Kidney (tissue), 22 donors: ENCODE measurements at places on chromosomes 7 and 10. TPM values are rescaled to one million over a fixed set of nuclear protein-coding genes. Genes with fewer than 3 reads are reported as not detected.

DNA sequence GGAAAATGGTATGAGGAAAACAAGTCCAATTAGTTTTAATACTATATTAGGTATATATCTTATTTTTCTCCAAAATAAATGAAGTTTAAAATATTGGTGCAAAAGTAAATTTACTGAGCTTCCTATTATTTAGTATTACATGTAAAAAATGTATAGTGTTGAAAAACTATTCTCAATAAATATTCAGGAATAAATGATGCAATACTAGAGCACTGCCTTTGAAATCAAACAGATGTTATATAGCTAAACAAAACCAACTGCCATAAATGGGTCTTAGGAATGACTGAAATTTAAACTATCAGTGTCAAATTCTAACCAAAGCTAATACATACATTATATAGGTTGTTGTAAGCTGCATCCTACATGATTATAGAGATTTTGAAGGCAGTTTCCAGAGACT, 1434.0 kb upstream of the LRRTM3 start:
- DNase-seq = no peak

- DNase-seq = no peak
Observed at GRCh38 chr7:27203365-27203953, 3.6 kb upstream of the HOXA13 start.

SEMA4G gene
- polyA plus RNA-seq = 23.5 TPM

DNA sequence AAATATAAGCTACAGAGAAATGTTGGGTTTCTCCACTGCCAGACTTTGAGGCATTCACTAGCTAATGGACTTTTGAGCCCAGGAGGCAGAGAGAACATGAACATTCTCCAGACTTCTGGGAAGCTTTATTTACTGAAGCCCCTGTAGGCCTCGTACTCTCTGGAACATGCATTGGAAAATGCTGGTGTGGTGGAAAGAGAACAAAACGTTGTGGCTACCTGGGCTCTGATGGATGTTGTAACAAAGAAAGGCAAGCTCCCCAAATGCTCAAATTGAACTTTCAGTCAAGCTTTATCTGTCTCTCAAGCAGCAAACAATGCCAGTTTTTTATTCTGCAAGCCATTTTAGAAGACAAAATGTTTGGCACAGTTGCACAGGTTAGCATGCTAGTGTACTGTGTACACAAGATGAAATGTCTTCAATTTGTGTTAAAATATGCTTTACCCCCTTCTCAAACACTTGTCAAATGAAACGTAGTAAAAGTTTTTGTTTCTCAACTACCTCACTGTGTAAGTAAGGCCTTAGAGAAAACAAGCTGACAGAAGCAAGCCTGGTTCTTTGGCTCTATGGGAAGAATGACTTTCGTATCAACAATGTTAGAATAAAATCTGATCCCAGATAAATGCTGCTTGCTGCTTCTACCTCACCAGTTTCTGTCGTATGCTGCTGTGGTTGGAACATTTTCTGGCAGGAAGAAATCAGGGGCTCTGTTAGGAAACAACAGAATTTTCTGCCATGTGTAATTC, 71.0 kb upstream of the CC2D2B start:
- DNase-seq = no peak

SH2B2 gene
- 4.5 TPM for polyA plus RNA-seq

BRAT1 gene
- polyA plus RNA-seq = 18.7 TPM

SPDYE18 gene
- polyA plus RNA-seq = not detected

DNA sequence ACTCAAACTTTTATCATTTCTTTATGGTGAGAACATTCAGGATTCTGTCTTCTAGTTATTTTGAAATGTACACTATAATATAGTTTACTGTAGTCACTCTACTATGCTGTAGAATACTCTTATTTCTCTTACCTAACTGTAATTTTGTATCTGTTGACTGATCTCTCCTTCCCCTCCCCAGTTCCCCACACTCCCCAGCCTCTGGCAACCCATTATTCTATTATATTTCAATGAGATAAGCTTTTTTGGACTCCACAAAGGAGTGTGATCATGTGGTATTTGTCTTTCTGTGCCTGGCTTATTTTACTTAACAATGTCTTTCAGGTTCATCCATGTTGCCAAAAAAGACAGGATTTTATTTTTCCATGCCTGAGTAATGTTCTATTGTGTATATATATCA, 71.4 kb upstream of the DYNC1I1 start:
- no peak for DNase-seq

DNA sequence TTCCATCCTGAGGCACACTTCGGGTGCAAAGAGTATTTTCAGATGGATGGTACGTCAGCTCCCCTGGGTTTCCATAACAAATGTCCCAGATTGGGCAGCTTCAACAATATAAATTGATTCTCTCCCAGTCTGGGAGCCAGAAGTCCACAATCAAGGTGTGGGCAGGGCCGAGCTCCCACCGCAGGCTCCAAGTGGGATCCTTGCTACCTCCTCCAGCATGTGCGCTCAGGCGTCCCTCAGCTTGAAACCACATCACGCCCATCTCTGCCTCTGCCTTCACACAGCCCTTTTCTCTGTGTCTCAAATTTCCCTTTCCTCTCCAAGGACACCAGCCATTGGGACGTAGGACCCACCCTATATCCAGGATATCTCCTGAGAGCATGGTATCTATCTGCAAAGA, 153.5 kb downstream of the DIP2C start:
- DNase-seq = no peak

DNA sequence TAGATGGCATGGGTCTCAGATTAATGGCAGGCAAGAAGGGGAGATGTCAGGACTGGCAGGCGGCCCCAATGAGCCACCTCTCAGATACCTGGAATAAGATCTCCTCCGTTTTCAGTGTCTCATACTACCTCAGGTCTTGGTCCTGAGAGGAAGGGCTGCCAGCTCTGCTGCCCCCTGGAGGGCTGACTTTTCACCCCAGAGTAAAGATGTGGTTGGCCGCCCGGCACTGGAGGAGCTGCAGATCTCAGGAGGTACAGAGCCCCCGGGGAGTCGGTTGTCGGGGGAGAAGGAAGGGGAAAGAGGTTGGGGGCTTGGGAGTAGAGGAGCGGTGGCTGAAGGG, 642 bp upstream of the COL13A1 start:
- no peak for DNase-seq

DNA sequence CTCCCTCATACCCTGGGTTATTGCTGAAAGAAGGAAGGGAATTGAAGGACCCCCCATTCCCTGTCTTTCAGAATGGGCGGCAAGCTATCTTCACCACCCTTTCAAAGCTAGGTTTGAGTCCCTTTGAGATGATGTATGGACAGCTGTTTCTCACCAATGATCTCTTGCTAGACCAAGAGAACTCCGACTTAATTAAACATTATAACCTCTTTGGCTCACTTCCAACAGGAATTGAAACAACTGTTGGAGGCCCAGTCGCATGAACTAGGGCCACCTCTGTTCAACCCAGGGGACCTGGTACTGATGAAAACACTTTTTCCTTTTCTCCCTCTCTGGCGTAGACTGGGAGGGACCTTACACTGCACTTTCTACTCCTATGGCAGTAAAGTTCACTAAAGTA, 110.6 kb downstream of the ITGB8 start:
- DNase-seq = no peak

SLC35G1 gene
- 2.6 TPM for polyA plus RNA-seq

DNA sequence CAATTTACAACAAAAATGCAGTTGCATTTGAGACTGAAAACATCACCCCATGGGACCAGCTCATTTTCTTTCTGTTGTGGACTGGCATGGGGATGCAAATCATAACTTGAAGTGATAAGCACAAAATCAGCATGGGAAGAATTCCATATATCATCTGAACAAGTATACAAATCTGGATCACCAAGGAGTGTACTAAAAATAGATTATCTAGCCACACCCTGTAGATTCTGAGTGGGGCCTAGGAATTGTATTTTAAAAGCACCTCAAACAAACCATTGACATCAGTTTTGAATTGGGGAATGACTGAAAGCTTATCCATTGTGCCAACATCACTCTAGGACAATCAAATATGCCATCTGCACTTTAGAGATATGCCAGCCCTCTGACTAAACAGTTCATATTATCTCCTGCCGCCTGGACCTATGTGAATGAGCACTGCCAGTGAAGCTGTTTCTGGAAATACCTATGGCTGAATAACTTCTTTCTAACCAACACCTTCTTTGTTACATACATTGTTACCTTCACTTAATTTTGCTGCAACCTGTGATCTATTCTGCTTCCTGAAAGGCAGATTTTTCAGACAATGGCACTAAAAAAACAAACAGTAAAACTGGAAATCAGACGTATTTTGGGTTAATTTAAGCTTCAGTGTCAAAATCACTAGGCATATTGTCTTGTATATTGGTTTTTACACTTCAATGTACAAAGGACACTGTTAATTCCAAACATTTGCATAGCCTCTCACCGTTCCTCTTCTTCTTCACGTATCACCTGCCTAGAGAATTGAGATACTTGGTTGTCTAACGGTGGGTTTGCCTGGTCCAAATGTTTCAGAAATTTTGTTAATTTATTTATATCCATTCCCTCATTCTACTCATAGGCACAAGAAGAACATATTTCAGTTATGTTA, 42.4 kb upstream of the HGF start:
- DNase-seq = no peak

DNA sequence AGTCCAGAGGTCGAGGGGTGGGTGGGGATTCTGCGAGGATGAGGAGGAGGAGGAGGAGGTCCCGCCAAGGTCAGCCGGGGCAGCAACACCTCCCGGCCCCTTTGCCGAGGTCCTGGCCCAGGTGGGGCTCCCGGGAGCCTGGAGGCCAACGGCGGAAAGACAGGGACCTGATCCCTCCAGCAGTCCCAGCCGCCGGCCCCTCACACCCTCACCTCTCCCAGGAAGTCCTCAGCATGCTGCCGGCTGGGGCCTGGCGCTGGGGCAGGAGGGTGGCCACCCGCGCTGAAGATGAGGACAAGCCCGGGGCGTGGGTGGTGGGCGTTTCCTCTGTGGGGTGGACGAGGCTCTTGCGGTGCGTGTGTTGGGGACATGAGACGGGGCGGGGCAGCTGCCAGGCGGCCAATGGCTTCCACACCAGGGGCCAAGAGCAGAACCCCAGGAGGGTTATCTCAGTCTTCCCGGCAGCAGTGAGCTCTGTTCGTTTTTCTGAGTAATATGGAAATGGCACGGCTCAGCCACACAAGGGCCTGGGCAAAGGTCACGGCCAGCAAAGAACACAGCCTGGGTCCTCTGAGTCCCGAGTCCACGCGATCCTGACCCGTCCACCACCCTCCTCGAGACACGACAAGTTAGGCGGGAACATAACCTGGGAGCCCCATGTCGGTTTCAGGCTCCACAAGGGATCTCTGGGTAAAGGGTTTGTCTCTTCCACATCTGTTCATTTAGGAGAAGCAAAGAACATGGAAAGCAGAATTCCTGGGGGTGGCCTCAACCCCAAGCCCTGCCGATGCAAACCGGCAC, 82.9 kb upstream of the PDGFA start:
- no peak for DNase-seq

ITGA8 gene
- 10.8 TPM for polyA plus RNA-seq

- no peak for DNase-seq
Observed at GRCh38 chr10:34420273-34420672, 394.8 kb downstream of the PARD3 start.

RBP3 gene
- polyA plus RNA-seq = not detected

GRCh38 chr7:87810130-87810529, 66.0 kb downstream of the SLC25A40 start:
- DNase-seq = no peak

SLC26A3 gene
- 0.32 TPM for polyA plus RNA-seq

DNA sequence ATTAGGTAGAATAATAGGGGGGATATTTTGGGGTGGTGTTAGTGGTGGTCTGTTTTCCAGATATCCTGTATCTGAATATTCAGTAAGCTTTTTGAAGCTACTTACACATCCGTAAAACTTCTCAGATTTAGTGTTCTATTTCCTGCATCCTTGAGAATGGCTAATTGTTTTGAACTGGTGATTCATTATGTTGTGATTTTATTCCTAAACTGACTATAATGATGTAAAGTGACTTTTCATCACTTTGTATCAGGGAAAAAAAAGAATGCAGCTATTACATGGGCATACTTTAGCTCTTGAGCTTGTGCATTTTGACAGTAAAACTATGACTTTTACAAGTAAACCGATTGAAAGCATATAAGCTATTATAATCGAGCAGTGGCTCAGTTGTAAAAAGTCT, 18.2 kb downstream of the WAC start:
- DNase-seq = no peak

MAP3K8 gene
- polyA plus RNA-seq = 6.7 TPM

DNA sequence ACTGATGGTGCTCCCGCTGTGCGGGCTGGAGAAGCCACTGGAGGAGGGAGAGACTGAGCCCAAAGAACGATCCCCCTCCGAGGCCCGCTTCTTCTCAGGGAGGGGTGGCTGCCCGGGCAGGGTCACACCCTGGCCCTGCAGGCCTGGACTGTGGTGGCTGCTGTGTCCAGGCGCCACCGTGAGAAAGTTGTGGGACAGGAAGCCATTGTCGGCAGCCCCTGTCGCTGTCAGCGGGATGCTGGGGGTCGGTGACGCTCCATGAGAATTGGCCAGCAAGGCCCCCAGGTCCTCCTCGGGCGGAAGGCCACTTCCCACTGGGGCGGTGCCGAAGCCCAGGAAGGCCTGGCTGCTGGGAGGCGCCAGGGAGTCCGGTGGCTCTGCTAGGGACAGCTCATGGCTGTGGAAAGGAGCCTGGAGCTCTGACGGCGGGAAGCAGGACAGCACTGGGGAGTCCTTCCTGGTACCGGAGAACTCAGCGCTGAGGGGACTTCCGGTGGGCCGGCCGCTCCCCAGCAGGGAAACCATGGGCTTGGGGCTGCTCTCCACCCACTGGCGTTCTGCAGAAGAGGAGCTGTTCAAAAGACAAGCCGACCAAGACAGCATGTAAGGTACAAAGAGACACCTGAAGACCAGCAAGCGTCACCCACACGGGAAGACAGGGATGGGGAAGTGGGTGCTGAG, 278.8 kb downstream of the TNS3 start:
- no peak for DNase-seq

DNA sequence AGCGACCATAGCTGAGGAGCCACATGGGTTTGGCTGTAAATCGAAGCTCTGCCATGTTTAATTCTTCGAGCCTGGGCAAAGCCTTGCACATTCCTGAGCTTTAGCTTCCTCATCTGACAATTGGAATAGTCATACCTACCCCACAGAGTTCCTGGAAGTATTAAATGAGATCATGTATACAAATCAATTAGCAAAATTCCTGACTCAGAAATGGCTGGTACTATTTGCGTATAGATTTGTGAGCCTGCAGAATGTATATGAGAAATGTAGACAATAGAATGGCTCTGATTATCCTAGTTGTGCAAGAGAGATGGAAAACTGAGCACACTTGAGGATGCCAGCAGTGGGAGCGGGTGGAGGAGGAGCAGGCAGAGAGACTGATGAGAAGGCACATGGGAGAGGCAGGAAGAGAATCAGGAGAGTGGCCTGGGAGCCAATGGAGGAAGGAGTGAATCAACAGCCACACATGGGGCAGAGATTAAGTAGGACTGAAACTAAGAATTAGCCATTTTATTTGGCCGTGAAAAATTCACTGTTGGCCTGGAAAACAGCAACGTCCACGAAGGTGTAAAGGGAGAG, 128.0 kb upstream of the C1GALT1 start:
- no peak for DNase-seq

POMZP3 gene
- 13.9 TPM for polyA plus RNA-seq

RNF32 gene
- 1.6 TPM for polyA plus RNA-seq

GRCh38 chr10:130495116-130495862, 359.1 kb downstream of the GLRX3 start:
- peak; percentile 59 for DNase-seq

GRCh38 chr7:157676001-157676400, 339.2 kb downstream of the DNAJB6 start:
- DNase-seq = no peak
